ENCODE measurements at places on chromosomes 13 and 19. TPM values are rescaled to one million over a fixed set of nuclear protein-coding genes. Genes with fewer than 3 reads are reported as not detected.

The PSG7 gene
- total RNA-seq, result not detected

The RPL18 gene
- total RNA-seq, result 6,271 TPM

The GPC6 gene
- not detected for total RNA-seq

The ELSPBP1 gene
- not detected for total RNA-seq

The PRKCG gene
- 0.05 TPM for total RNA-seq

The CAMSAP3 gene
- total RNA-seq, result 37.0 TPM

The SLC10A2 gene
- total RNA-seq, result not detected

The KIR3DL1 gene
- not detected for total RNA-seq

- DNase-seq, result peak; percentile 54
Observed at GRCh38 chr19:7928741-7929701, 3.1 kb upstream of the CTXN1 start.

- no peak for DNase-seq
Observed at GRCh38 chr13:95480131-95480545, 72.4 kb upstream of the CLDN10 start.

DNA sequence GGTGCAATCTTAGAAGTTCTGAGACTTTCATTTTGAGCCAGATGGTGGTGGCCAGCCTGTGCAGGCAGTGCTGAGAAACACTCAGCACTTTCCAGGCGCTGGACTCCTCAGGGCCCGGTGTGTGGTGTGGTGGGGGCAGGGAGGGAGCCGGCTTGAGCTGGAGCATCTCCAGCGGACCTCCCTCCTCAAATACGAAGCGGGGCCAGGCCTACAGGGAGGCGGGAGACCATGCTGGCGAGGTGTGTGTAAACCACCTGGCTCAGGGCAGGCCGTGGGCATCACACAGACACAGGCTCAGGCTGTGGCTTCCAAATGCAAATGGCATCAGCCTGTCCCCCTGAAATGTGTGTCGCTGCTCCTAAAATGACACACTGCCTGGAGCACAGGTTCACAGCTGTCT lies 33.3 kb upstream of the RANBP3 start:
- no peak for DNase-seq

DNA sequence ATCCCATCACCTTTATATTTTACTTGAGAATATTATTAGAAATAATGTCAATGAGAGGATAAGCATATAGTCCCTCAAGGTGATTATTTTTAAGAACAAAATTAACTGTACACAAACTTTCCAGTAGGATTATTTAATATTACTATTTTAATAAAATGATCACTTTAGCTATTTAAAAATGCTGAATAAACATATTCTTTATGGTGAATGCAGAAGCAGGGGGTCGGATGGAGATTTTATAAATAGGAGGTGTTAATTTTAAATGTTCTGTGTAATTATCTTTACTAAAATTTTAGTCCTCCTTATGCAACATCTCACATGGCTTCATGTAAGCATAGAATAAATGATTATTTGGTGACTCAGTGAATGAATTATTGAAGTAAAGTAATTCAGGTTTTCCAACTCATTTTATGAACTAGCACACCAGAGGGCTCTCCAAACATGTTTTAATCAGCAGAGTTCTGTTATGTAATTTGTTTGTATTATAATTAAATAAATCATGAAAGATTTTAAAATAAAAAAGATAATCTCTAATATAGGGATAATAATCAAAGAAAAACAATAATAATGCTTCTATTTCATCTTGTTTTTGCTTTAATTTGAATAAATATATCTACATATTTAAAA lies 1635.2 kb downstream of the EFNB2 start:
- no peak for DNase-seq

DNA sequence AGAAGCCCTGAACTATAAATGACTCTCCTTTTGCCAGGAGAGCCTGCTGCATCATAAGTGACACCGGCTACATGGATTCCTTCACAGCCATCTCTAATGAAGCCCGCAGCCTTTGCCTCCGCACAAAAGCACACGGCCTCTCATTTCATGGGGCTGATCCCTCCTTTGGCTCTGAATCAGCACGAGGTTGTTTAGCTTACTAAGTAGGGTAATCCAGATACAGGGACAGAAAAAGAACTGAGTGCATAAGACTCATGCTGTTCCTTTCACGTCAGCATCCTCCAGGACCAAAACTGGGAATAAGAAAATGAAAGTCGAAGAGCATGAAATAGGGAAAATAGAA lies 136.3 kb downstream of the DCT start:
- no peak for DNase-seq

DNA sequence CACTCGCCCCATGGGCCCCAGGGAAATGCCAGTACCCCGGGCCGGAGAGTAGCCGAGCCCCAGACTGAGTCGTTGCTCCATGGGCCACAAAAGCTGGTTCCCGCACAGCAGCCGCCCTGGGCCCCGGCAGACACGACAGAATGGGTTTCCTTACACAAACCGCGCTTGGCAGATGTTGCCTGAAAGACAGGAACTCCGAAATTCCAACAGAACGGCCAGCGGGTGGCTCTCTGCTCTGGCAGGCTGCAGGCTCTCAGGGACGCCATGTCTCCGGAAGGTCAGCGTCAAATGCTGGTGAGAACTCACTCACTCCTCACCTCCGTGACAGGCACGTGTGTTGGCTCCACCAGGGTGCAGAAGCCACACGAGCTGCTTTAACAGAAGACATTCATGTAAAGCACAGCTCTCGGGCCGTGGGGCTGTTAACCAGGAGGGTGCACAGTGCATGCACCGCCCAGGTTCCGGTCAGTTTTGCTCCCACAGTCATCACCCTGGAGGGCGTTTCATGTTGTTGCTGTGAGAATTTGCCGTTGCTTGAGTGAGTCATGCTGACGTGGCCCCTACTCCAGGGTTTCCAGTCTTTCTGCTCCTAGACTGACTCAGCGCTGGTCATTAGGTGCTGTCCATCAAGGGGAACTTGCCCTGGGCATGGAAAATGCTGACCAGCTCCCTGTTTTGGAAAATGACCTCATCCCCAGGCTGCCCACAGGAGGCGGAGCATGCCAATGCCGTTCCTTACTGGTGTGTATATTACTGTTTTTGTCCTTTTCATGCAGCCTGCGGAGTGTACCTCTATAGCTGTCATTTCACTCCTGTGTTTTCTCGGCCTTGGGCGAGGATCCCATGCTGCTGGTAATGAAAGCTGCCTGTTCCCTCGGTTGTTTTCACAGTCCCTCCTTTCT lies 44.8 kb downstream of the ANKRD10 start:
- peak; percentile 99 for DNase-seq

DNA sequence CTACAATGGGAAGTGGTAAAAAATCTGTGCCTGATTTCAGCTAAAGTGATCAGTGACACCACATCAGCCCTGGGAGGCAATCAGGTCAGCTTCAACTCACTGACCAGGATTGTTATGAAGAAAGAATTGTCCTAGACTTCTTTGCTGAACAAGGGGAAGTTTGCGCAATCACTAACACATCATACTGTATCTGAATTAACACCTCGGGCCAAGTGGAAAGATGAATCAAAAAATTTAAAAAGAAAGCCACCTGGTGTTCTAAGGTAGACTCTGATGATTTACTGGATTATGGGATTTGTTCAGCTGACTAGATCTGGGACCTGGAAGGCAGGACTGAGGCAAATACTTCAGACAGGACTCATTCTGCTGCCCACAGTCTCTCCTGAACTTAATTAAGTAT lies 161.8 kb downstream of the DIAPH3 start:
- no peak for DNase-seq

GRCh38 chr19:40414542-40415535 lies 1.7 kb upstream of the PRX start:
- DNase-seq, result no peak

- DNase-seq, result no peak
Observed at GRCh38 chr13:113364901-113365582, 1.1 kb upstream of the GRTP1 start.

DNA sequence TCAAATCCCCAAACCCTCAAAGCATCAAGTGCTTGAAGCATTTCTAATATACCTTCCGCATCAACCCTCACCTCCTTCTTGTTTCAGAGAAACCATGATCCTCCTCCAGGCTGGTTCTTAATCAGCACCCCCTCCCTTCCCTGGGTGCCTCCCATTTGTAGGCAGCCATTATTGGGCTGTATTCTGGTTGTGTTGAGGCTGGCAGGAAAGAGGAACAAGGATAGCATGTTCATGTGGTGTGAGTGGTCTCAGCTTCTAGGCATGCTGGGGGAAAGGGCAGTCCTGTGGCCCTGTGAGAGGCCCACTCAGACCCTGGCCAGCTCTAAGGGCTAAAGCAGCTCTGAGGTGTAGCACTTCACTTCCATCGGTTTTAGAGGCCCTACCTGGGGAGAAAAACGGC lies 18.9 kb upstream of the TRIM13 start:
- DNase-seq, result no peak

DNA sequence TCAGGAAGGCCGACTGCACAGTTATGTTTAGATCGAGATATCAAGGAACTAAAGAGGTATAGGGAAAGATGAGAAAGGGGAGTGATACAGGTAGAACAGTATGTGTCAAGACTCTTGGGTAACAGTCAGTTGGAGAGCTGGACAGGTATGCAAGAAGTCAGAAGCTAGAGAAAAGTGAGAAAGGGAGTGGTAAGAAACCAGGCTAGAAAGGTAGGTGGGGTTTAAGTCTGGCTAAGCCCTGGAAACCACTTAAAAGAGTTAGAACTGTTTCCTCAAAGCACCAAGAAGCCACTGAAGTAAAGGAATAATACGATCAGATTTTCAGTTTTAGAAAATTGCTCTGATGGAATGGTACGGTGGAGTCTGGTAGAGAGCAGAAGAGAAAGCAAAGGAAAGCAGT lies 196.4 kb downstream of the VWA8 start:
- no peak for DNase-seq

- peak; percentile 89 for DNase-seq
Observed at GRCh38 chr13:34155931-34156607, 338.1 kb downstream of the RFC3 start.

DNA sequence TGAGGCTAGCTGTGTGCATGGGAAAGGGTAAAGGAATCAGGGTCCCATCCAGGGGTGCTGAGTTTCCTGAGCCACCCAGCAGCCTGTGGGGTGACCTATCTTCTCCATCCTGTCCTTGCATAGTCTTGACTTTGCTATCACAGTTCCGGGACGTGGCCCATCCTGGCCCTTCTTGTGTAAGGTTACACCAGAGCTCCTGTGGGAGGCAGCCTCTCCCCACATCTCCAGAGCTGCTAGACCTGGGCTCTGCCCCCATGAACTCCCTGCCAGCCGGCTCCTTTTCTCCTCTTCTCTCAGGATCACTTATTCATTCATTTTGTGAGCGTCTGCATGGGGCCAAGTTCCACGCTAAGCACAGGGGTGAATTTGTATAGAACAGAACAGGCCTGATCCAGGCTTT lies 238.9 kb downstream of the TSHZ3 start:
- peak; percentile 16 for DNase-seq

GRCh38 chr19:17235300-17235970 lies 9.4 kb downstream of the OCEL1 start:
- peak; percentile 63 for DNase-seq

DNA sequence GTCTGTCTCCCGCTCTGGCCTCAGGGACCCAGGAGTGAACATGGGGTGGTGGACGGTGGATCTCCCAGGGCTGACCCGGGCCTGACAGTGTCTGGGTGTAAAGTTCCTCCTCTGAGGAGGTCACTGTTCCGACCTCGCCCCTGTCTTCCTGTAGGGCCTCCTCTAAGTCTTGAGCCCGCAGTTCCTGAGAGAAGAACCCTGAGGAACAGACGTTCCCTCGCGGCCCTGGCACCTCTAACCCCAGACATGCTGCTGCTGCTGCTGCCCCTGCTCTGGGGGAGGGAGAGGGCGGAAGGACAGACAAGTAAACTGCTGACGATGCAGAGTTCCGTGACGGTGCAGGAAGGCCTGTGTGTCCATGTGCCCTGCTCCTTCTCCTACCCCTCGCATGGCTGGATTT lies at the start of gene SIGLEC9:
TSS of gene SIGLEC9 (plus strand) at position 178 of the 400 bp plus-strand sequence. CDS start at position 247, 69 bp downstream.
- DNase-seq, result no peak

DNA sequence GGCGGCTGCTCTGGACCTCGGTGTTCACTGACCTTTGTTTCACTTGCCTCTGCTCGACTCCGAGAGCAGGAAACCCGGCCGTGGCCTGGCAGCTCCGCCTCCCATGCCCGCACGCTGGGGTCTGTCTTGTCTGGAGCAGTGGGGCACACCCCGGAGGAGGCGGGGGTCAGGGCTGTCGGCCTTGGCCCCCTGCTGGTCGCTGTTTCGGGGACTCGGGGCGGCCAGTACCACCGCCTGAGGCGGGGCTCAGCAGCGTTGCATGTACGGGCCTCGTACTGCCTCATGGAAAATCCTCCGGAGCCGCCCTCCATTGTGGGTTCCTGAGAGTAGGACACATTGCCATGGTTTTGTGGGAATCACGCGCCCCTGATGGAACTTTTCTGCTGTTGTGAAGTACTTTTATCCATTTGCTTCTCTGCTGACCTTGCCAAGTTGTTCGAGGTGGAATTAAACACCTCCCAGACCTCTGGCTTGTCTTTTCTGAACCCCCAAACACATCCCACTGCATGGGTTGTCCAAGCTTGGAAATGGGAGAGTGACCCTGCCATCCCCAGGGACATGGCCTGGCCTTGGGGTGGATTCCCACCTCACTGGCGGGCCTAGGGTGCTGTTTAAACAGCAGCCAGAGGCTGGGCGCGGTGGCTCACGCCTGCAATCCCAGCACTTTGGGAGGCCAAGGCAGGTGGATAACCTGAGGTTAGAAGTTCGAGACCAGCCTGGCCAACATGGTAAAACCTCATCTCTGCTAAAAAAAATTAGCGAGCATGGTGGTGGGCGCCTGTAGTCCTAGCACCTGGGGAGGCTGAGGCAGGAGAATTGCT lies 5.5 kb upstream of the NDUFS7 start:
- DNase-seq, result no peak

GRCh38 chr13:34294483-34295129 lies 476.7 kb downstream of the RFC3 start:
- DNase-seq, result peak; percentile 20

Measured in HT-29 (cell line).